ENCODE measurements at places on chromosomes 1 and 21.

DNA sequence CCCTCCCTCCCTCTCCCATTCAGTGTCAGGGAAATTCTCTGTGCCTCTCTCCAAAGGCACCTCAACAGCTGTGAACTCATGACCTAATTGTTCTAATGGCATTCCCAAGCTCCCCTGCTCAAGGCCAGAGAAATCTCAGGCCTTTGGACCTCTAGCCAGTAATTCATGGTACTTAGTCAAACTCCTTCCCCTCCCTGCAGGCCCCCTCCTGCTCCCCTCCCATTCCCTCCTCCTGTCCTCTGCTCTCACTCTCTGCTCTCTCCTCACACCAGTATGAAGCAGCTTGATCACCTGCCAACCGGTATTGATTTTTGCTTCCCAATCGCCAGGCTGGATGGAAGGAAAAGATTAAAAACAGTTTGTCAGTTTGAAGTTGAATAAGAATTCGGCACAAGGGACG is 370.5 kb upstream of the PBX1 start:
- DNase-seq: no peak

GRCh38 chr1:22111115-22111514 is 31.8 kb downstream of the WNT4 start:
- DNase-seq: no peak

DNA sequence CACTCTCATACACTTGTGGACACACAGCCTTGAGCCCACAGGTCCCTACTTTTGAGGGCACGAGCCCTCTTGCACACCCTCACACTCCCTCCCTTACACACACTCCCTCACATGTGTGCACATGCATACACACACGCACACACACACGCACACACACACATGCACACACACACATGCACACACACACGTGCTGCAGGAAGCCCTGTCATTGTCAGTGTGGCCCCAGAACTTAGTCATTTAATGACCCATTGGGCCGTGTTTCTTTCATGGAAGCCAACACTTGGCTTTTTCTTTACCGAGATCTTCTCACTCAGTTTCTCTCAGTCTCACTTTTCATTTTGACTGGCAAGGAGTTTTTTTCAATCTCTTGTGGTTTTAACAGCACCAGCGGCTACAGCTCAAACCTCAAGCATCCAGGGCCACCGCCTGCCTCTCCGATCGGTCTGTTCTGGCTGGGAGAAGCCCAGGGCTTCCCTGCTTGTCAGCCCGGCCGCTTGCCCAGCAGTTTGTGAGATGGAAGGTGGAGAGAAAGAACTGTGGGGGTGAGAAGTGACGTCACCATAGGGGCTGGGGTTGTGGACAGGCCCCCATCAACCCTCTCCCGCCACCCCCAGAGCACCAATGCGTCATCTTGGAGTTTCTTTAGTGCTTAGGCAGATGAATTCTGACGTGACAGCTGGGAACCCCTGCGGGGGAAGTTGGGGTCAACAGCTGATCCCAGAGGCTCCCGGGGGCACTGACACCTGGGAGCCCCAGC is 15.8 kb upstream of the TNFRSF8 start:
- no peak for DNase-seq

DNA sequence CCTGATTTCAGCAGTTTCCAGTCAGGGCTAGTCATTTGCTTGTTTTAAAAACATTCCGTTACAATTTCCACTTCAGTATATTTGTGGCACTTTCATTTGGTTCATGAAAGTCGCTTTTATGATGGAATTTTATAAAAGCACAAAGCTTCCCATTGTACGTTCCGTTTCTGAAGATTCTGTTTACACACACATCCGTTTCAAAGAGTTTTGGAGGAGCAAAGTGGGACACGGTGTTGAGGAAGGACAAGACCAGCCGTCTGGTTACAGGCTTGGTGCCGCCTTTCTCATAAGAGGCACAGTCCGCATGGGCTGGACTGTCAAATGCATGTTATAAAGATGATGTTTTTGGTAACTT is 60.3 kb downstream of the FAAP20 start:
- DNase-seq: no peak

- DNase-seq: no peak
These were observed 30.7 kb downstream of the CENPF start for GRCh38 chr1:214633686-214634085.

DNA sequence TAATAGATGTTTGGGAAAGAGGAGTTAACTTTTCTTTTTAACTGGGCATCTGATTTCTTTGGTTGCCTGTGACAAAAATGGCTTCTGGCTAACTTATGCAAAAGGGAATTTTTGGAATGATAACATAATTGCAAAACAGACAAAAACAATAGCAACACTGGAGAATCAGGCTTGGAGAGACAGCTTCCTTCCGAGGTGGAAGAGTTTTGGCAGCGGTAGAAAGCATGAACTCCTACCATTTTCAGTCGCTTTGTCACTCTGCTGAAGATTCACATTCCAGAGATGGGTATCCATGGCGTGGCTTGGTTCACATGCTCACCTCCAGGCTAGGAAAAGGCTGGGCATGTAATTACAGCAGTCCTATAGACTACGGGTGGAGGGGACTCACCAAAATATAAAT is 17.2 kb upstream of the FGGY start:
- no peak for DNase-seq

GRCh38 chr1:245031041-245031440 is 123.7 kb upstream of the KIF26B start:
- peak; percentile 59 for DNase-seq

- no peak for DNase-seq
These were observed 52.4 kb downstream of the KIF26B start for GRCh38 chr1:245207056-245207638.

DNA sequence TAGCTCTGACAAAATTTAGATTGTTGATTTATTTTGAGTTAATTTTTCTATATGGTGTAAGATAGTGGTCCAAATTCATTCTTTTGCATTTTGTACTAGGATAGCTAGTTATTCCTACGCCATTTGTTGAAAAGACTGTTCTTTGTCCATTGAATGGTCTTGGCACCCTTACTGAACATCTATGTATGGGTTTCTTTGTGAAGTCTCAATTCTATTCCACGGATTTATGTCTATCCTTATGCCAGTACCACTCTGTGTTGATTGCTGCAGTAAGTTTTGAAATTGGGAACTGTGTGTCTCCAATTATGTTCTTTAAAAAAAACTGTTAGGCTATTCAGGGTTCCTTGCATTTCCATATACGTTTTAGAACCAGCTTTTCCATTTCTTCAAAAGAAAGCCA is 145.7 kb downstream of the ZNF644 start:
- no peak for DNase-seq

DNA sequence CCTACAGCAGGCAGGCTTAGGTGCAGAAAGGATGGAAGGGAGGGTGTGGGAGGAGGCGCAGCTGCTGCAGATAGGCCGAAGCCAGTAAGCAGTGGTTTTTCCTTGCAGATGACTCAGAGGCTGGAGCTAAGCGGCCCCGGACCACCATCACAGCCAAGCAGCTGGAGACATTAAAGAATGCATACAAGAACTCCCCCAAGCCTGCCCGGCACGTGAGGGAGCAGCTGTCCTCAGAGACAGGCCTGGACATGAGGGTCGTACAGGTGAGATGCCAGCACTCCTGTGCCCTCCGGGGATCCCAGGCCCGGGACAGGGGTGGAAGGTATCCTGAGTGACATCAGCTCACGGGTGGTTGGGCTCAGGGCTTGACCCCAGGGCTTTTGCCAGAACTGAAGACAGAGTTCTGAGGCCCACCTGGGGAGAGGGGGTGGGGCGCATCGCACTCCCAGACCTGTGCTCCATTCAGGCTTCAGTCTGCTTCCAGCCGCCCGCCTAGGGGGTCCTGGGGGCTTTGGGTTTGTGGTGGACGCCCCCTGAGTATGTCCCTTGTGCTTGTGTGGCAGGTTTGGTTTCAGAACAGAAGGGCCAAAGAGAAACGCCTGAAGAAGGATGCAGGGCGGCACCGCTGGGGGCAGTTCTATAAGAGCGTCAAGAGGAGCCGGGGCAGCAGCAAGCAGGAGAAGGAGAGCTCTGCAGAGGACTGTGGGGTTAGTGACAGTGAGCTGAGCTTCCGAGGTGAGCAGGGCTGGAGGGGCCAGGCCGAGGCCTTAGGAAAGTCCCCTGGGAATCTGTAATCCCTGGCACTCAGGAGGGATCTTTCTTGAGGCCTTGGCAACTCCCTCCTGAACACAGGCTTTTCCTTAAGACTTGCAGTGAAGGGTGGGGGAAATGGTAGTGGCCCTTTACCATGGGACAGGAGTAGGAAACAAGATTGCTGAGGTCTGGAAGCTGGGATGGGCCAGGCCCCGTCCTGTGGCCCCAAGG is 41.5 kb downstream of the LHX4 start:
- DNase-seq: peak; percentile 8

GRCh38 chr21:42929969-42930368 is 4.5 kb upstream of the ERVH48-1 start:
- DNase-seq: no peak

DNA sequence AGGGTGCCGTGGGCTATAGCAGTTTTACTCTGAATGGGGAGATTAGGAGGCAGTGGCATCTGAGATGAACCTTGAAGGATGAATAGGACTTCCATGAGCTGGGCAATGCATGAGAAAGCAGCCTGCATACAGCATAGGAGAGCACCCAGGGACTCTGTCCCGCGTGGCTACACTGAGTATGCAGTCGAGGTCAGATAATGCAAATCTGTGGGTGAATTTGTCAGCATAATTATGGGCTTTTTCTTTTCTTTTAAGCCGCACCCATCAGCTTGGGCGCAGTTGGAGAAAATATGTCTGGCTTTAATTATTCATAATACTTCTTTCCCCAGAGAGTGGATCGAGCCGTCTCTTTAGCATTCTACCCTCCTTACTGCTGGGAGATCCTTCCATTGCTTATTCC is 188.5 kb downstream of the ZSCAN20 start:
- no peak for DNase-seq

DNA sequence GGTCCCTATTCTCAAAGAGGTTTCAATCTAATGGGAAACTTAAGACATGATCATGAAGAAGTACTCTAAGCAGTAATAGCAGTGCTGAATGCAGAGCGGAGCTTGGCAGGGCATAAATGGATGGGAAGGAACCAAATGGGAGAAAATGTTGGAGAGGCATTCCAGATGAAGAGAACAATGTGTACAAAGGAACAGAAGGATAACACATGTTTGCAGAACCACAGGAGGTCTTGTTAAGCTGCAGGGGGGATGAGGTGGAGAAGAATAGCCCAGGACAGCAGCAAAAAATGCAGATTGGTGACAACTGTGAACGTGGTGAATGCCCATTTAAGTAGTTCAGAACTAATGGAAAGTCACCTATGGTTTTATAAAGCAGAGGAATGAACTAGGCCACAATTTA is 99.1 kb downstream of the ASTN1 start:
- no peak for DNase-seq

DNA sequence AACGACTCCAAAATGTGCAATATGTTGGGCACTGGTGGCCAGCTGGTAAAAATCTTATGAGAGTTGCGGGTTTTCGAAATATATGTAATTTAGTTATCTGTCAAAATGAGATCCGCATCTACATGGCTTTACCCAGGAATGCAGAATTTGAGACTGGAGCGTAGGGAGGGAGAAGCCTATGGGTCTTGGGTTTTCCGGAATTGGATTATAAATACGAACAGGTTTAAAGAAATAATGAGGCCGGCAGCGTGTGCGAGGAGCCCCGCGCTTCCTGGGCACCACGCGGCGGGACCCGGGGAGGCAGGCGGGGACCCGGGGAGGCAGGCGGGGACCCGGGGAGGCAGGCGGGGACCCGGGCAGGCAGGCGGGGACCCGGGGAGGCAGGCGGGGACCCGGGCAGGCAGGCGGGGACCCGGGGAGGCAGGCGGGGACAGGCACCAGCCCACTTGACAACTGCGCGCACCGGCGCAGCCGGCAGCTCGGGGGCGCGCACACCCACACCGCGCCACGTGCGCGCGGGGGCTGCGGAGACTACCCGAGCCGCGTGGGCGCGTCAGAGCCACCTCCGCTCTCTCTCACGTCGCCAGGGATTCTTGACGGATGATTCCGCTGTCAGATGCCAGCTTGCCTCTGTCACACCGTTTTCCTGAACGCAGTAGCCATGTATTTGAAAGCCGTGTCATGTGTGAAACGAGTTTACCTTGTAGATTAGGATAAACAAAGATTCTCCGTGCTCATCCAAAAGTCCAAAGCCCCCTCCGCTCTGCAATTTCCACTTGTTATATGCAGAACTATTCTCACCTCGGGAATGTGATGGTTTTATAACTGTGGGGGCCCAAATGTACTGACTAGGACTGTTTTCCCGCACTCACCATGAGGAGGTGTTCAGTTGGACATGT is 54.3 kb upstream of the HNRNPU start:
- peak; percentile 35 for DNase-seq

DNA sequence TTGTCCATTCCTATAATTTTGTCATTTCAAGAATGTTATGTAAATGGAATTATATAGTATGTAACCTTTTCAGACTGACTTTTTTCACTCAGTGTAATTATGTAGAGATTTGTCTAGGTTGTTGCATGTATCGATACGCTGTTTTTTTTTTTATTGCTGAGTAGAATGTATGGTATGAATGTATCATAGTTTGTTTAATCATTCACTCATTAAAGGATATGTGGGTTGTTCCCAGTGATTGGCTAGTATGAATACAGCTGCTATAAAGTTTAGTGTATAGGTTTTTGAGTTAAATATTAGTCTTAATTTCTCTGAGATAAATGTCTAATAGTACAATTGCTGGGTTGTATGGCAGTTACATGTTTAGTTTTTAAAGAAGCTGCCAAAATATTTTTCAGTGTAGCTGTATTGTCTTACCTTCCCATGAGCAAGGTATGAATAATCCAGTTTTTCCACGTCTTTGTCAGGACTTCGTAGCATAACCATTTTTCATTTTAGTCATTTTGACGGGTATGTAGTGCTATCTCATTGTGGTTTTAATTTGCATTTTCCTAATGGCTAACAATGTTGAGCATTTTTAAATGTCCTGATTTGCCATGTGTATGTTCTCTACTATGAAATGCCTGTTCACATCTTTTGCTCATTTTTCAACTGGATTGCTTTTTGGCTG is 22.4 kb downstream of the CASQ2 start:
- no peak for DNase-seq

DNA sequence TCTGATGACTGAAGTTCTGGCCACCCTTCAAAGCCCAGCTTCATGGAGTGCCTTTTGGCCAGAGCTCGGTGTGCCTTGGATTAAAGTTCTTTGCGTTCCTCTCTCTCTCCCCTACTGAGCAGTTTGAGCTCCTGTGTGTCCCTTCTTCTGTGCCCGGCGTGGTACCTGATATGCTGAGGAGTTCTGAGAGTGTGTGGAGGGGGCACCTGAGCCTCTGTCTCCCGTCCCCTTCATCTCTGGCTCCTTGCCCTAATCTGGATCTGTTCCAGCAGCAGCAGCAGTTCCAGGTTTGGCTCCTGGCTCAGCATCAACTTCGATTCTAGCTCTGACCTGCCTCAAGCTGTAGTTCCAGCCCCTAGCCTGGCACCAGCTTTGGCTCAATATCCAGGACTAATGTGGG is 25.1 kb upstream of the MYCL start:
- DNase-seq: no peak

DNA sequence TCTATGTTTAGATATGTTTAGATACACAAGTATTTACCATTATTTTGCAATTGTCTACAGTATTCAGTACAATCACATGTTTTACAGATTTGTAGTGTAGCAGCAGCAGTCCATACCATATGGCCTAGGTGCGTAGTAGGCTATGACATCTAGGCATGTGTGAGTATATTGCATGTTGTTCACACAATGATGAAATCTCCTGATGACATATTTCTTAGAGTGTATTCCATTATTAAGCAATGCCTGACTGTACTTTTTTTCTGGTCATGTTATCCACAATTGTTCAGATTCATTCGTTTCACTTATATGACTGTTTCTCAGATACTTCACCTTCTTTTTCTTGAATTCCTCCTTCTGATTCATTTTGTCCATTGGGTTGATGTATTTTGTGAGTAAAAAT is 9.9 kb upstream of the BACE2 start:
- no peak for DNase-seq

All from kidney tubule cell (primary cell).